ENCODE measurements at places on chromosomes 12 and 14.

DNA sequence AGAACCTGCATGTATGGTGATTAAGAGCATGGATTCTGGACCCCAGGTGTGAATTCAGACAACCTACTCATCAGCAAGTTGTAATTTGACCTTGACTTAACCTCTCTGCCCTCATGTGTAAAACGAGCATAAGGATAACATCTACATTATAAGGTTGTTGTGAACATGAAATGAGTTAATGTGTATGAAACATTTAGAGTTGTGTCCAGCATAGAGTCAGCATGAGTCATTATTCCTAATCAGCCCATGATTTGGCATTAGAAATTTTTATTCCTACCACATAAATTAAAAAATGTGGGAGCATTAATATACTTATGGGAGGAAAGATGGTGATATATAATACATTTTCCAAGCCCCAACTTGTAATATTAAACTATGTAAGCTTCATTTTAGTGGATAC lies 95.9 kb upstream of the DDHD1 start:
- DNase-seq, result no peak

GRCh38 chr12:110345963-110346362 lies 57.5 kb downstream of the ANAPC7 start:
- DNase-seq, result no peak

GRCh38 chr12:31406345-31406744 lies 80.4 kb upstream of the SINHCAF start:
- no peak for DNase-seq

DNA sequence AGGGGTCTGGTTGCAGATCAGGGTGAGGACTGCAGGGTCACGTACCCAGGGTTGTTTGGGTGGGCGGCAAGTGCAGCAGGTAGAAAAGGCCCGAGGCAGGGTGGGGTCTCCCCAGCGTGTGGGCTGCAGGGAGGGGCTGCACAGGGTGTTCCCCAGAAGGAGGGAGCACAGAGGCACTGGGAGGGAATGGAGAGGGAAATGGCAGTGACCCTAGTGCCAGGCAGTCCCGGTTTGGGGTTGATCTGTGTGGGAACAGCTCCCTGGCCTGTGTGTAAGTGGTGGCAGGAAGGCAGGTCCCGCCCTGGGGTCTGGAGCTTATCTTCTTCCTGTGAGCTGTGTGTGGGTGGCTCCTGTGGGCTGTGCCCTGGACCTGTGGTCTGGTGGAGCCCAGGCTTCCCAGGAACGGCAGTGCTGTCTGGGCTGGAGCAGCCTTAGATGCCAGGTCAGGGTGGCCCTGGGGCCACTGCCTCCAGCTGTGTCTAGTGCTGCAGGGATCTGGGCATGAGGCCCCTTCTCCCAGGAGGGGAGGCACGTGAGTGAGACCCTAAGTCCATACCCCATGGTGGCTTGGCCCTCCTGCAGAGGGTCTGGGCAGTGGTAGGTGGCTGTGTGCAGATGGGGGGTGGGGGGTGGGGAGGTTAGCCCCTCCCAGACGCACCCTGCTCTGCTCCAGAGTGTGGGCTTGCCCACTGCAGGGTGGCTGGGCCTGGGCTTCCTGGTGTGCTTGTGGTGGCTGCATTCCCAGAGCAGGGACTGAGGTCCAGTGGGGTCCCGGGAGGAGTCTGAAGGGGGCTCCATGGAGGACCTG lies 363.5 kb downstream of the TMEM121 start:
- no peak for DNase-seq

DNA sequence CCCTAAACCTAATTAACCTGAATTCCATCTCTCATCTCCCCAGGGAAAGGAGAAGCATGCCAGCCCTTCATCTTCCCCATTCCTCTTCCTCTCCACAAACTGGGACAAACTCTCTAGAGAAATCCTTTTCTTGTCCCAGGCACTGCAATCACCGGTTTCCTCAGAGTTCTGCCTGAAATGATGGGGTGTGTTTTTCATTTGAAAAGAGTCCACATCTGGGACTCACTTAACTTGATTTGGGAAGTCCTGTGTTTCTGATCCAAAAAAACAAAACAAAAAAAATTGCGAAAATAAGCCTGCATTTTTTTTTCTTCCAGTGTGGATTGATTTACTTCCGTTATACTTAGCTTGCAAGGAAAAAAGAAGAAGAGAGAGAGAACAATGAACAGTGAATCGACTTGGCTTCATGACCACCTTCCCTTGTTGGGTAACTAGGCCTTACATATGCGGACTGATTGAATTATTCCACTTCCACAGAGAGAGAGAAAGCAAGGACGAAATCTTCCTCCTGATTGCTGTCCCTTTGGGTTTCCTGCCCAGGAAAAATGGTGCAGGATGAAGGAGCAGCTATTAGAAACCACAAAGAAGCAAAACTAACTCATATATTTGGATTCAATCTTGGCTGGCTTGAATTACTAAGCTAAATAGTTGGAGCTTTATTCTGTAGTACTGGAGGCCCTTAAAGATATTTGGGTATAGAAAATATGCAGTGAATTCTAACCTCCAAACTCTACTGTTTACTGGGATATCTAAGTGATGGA lies 506.2 kb upstream of the TBX3 start:
- DNase-seq, result no peak

- DNase-seq, result no peak
Observed at GRCh38 chr12:63382930-63383329, 231.9 kb upstream of the AVPR1A start.

- DNase-seq, result no peak
Observed at GRCh38 chr12:120230326-120230973, 29.5 kb upstream of the RPLP0 start.

GRCh38 chr14:61379639-61380184 lies 58.3 kb downstream of the PRKCH start:
- no peak for DNase-seq

DNA sequence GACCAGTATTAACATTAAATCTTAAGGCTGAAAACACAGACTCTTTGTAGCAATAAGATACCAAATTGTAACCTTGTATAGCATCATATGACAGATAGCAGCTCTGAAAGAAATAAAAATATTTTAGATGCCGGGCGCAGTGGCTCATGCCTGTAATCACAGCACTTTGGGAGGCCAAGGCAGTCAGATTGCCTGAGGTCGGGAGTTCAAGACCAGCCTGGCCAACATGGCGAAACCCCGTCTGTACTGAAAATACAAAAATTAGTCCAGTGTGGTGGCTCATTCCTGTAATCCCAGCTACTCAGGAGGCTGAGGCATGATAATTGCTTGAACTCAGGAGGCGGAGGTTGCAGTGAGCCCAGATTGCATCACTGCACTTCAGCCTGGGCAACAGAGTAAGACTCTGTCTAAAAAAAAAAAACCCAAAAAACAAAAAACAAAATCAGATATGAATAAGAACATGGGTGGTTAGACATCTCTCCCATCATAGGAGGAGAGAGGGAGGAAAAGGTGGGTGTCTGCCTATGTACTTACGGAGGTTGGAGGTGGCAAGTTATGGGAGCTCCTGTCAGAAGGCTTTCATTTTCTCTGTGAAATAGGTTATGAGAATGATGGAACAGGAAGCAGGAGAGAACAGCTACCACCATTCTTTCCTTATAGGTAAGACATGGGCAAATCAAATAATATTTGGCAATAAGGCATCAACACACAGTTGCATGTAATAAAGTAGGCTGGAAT lies 7.6 kb upstream of the HEBP1 start:
- DNase-seq, result no peak

DNA sequence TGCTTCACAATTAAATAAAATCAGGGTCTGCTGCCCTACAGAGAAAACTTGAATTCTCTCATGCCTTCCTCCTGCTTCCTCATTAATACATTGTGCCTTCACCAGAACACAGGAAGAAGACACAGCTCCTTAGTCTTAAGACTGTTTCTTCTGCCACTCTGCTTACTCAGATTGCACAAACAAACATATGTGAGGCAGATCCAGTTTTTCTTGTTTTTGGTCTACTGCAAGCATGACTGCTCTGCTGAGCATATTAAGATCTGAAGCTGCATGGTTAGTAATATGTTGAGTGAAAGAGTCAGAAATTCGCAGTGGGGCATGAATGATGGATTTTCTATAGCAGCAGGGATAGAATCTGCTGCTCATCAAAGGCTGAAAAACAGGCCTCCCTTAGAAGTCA lies 321.1 kb upstream of the STXBP6 start:
- no peak for DNase-seq

DNA sequence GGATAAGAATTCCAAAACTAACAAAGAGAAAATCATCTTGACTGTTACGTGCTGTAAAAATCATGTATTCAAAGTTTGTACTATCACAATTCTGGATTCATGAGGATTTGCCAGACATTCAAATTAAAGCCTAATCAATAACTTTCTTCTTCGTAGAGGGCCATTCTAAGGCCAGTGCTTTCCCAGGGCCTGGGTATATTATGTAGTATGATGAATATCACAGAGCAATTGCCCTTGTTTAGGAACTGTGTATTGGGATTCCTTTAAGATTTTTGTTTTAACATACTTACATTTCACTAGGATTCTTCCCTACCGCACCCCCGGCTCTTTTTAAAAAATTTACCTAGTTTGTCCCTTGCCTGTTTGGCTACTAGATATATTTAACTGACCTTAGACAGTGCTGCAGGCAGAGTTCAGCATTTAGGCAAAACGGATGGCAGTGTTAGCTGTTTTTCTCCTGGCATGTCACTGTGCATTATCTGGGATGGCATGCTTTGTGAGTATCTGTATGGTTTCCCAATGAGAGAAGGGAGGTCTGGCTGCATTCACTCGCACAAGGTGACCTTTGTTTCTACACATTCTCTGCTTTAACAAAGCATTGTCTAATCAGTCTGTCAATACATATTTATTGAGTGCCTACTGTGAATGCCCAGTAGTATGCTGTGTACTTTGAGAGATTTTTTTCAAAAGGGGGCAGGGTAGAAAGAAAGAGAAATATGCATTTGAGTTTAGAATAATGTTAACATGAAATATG lies 63.3 kb downstream of the ERC1 start:
- no peak for DNase-seq

- DNase-seq, result no peak
Observed at GRCh38 chr12:16833376-16834015, 227.5 kb upstream of the LMO3 start.

- no peak for DNase-seq
Observed at GRCh38 chr14:81122326-81122725, 98.4 kb downstream of the GTF2A1 start.

GRCh38 chr12:94563286-94563685 lies 87.1 kb downstream of the TMCC3 start:
- no peak for DNase-seq

DNA sequence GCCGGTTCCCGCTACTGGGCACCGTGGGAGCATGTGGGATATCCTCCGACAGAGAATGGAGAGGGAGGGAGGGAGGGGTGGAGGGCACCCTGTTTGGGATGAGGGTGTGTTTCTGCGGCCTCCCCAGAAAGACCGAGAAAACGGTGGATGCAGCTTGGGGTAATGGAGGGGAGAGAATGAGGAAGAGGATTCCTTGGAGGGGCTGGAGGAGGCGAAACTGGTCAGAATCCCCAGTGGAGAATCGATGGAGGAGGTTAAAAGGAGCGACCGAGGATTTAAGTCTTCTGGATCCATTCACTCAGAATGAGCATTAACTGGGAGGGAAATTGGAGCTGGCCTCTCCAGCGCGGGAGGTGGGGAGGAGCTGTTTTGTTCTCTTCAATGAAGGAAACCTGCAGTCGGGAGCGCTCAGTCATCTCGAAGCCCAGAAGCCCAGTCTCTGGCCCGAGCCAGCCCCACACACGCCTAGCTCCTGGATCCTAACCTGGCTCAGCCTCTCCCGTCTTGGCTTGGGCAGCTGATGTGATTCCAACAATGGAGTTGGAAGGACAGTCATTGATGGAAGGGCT lies 581 bp downstream of the ARG2 start:
- no peak for DNase-seq

DNA sequence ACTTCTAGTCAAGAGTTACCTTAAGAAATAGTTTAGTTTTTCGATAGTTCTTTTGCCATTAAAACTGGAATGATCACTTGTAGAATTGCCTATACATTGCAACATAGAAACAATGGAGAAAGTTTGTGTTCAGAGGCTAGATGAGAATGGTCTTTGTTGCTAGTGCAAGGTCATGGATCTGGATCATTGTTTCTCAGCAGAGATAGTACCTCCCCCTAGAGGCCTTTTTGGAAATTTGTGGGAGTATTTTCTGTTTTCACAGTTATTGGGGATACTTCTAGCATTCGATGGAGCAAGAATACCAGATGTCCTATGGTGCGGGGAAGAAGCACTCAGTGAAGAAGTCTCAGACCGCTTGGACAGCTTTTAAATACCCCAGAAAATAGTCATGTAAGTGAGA lies 138.8 kb upstream of the HMGA2 start:
- no peak for DNase-seq

GRCh38 chr12:47782372-47782770 lies 9.3 kb downstream of the SLC48A1 start:
- DNase-seq, result no peak

DNA sequence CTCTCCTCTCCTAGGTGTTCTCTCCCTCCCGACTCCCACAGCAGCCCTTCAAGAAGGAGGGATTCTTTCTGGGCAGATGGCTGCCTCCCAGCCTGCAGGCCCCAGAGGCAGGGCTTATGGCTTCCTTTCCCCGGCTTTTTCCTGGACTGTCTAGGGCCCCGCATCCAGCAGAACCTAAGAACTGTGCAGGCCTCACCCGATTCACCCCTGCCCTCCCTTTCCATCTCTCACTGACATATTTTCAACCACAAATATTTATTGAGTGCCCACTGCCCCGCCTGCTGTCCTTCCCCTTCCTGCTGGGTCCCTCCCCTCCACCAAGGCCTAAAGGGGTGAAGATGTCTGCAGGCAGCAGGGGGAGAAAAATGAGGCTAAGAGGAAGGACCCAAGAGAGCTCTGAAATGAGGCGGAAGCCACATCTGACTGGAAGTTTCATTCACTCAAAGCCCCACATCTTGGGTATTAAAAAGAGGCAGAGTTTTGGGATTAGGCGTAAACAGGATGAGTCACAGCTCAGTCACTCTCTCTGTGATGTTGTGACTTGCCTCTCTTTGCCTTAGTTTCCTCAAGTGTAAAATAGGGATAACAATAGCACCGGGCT lies 2.9 kb downstream of the SCNN1A start:
- no peak for DNase-seq

GRCh38 chr14:83873669-83874068 lies 1656.3 kb upstream of the FLRT2 start:
- no peak for DNase-seq

GRCh38 chr14:84592770-84593169 lies 937.2 kb upstream of the FLRT2 start:
- no peak for DNase-seq

Measured in activated effector memory CD4-positive, alpha-beta T cell treated with Interleukin-2 at 50 U/mL for 16 hours (primary cell).